ENCODE measurements at places on chromosomes 5 and 9. TPM values are rescaled to one million over a fixed set of nuclear protein-coding genes. Genes with fewer than 3 reads are reported as not detected.

- DNase-seq: no peak
Measured at GRCh38 chr5:154713615-154714125, 41.5 kb upstream of the LARP1 start.

IL3 gene
- not detected for total RNA-seq

TSSK1B gene
- total RNA-seq: not detected

DNA sequence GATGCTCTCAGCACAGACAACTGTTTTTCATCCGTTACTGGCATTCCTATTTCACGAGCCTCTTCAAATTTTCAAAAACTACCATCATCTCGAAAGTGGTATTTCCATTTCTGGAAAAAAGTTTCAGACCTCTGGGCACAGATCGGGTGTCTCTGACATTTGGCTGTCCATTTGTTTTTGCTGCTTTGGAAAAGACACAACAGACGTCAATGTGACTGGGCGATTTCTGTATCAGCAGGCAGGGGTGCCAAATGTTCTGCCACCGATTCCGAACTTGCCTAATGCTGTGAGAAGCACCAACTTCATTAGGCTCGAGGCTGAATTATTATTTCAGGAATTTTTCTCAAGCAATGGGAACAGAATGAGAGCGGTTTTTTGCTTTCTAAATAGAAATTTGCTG, 105.6 kb downstream of the ARSB start:
- DNase-seq: no peak

- no peak for DNase-seq
Measured at GRCh38 chr5:1546556-1546955, 22.8 kb upstream of the LPCAT1 start.

Measured in HT1080 (cell line).